ENCODE measurements at places on chromosomes 4 and X.

DNA sequence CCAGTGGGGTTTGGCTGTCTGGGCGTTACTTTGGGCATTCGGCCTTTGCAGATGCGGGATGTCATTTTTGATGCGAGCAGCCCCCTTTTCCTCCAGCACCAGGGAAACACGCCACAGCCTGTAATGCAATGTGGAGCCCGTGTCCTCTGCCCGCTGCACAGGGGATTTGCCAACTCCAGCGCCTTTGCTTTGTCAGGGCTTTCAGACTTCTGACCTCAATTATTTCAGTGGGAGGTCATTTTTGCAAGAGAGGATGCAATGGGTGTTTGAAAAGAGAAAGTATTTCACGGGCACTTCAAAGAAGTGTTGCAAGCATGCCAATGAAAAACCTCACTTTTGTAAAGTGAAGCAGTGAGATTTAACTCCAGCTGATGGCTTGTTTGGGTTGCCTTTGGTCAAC is 11.5 kb downstream of the CLCN4 start:
- no peak overlapping the region for H3K4me3 ChIP-seq
- H3K27ac ChIP-seq: no peak overlapping the region
- peaks cover 6% of the 10 kb centered on the region for H3K27me3 ChIP-seq
- no peak for DNase-seq
- peaks cover 11% of the 10 kb centered on the region for H3K4me1 ChIP-seq
- H3K36me3 ChIP-seq: no peaks in the 10 kb centered on the region

DNA sequence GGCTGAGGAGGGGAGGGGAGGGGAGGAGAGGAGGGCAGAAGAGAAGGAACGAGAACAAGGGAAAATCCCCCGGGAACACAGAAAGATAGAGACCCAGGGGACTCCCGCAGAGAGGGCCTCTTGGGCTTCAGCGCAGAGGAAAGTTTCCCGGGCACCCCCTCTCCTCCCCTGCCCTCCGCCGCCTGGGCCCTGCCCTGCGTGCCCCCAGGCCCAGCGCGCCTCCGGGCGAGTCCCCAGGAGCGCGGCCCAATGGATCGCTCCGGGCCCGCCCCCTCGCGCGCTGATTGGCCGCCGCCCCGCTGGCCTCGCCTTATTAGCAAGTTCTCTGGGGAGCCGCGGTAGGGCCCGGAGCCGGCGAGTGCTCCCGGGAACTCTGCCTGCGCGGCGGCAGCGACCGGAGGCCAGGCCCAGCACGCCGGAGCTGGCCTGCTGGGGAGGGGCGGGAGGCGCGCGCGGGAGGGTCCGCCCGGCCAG is at the start of gene MSX1:
TSS of gene MSX1 (plus strand) at position 341 of the 474 bp plus-strand sequence. CDS start 235 bp downstream, outside the sequence.
- H3K4me1 ChIP-seq: peaks cover 9% of the 10 kb centered on the region
- no peaks in the 10 kb centered on the region for H3K36me3 ChIP-seq
- peaks cover 75% of the 10 kb centered on the region for H3K27me3 ChIP-seq
- no peak within 1 kb of the TSS for H3K27ac ChIP-seq
- H3K4me3 ChIP-seq: peak within 1 kb of the TSS; percentile 60

GRCh38 chr4:21845663-21846062 is 102.9 kb downstream of the KCNIP4 start:
- H3K4me1 ChIP-seq: no peaks in the 10 kb centered on the region
- no peaks in the 10 kb centered on the region for H3K36me3 ChIP-seq
- no peak overlapping the region for H3K4me3 ChIP-seq
- no peaks in the 10 kb centered on the region for H3K27me3 ChIP-seq
- H3K27ac ChIP-seq: no peak overlapping the region

DNA sequence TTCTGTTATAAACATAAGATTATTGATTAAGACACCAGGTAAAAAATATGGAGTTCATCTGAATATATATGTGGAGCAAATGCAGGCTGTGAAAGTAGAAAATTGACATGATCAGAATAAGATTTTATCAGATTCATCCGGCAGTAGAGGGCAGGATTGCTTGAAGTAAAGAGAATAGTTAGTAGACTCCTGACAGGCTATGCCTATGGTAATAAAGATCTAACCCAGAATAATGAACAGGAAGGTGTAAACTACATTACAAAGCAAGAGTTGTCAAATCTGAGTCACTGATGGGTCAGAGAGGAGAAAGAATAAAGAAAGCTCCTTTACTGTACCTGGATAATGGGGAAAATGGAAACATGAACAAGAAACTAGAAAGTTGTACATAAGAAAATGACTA is 20.8 kb upstream of the TMEM184C start:
- no peak overlapping the region for H3K27ac ChIP-seq
- H3K36me3 ChIP-seq: no peaks in the 10 kb centered on the region
- H3K4me3 ChIP-seq: no peak overlapping the region
- DNase-seq: no peak
- H3K27me3 ChIP-seq: peaks cover 10% of the 10 kb centered on the region
- H3K4me1 ChIP-seq: no peaks in the 10 kb centered on the region

DNA sequence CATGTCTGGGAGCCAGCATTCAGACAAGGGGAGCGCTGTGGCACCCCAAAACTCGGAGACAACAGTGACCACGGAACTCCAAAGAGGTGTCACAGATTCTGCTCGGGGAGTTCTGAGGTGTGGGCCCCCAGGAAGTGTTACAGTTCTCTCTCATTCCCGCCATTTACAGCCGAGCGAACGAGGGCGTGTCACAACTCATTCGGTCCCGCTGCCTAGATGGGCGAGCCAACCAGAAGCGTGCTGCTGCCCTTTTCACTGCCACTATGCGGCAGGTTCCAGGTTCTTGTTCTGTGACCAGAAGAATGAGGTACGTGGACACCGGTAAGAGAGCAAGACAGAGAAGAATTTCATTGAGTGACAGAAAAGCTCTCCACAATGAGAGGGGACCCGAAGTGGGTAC is 1370.6 kb upstream of the AGA start:
- no peak for DNase-seq
- no peaks in the 10 kb centered on the region for H3K4me1 ChIP-seq
- no peaks in the 10 kb centered on the region for H3K27me3 ChIP-seq
- no peaks in the 10 kb centered on the region for H3K36me3 ChIP-seq

GRCh38 chr4:2934077-2934812 is 29.0 kb downstream of the NOP14 start:
- H3K4me3 ChIP-seq: peak overlapping the region; percentile 87
- H3K27ac ChIP-seq: peak overlapping the region; percentile 49
- peaks cover 41% of the 10 kb centered on the region for H3K4me1 ChIP-seq

GRCh38 chr4:5979981-5980380 is 38.2 kb downstream of the C4orf50 start:
- DNase-seq: no peak
- no peaks in the 10 kb centered on the region for H3K36me3 ChIP-seq
- no peak overlapping the region for H3K4me3 ChIP-seq
- H3K4me1 ChIP-seq: no peaks in the 10 kb centered on the region
- no peak overlapping the region for H3K27ac ChIP-seq

DNA sequence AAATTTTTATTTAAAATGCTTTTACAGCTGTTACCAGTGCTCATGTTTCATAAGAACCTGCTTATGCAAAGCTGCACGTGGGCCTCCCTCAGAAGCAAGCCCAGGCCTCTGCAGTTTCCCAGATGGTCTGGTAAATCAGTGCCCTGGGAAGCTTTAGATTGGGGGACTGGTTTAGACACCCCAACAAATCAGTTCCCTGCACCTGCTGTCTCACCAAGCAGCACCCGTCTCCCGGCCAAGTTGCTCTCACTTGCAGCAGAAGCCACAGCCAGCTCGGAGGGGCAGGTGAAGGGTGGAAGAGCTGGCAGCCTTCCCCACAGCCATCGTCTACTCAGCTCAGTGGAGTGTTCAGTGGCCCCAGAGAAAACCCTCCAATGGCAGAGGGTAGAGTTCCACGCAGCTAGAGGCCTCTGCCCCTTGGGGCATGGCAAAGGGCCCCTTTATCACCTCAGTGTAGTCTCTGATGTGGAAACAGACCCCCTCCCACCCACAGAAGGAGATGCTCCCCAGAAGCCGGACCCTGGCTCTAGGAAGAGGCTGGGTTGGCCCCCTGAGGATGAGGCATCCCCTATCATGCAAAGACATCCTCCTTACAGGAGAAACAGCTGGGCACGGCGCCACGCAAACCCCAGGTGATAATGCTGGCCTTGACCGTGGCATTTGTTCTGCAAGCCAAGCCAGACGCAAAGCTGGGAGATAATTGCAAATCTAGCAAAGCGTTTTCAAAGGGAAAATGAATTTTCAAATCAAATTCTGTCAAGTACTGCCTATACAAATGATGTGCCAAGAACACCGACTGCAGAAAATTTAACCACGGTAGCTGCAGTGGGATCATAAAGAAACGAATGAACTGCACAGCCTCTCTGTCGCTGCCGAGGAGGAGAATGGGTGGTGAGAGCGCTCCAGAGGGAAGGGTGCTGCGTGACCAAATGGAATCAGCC is 51.9 kb downstream of the ZFYVE28 start:
- H3K27me3 ChIP-seq: no peaks in the 10 kb centered on the region
- H3K36me3 ChIP-seq: peaks cover 3% of the 10 kb centered on the region
- H3K27ac ChIP-seq: no peak overlapping the region
- H3K4me1 ChIP-seq: no peaks in the 10 kb centered on the region
- no peak overlapping the region for H3K4me3 ChIP-seq
- DNase-seq: no peak

- no peak for DNase-seq
- H3K4me1 ChIP-seq: peaks cover 3% of the 10 kb centered on the region
- H3K4me3 ChIP-seq: no peak overlapping the region
- H3K27me3 ChIP-seq: no peaks in the 10 kb centered on the region
- H3K27ac ChIP-seq: no peak overlapping the region
- peaks cover 59% of the 10 kb centered on the region for H3K36me3 ChIP-seq
Observed at GRCh38 chr4:48858130-48858529, 27.2 kb downstream of the OCIAD1 start.

DNA sequence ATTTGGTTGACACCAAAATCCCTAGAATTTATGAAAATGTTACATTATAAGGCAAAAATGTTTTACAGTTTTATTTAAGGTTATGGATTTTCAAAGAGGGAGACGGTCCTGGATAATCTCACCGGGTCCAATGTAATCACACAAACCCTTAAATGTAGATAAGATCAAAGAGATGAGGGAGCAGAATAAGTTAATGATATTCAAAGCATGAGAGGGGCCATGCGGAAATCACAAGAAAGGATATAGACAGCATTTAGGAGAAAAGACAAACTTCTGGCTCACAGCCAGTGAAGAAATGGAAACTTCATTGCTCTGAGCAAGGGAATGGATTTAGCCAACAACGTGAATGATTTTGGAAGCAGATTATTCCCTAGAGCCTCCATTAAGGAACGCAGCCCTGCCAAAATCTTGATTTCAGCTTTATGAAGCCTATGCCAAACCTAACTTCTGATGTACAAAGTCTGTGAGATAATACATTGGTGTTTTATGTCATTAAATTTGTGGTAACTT is 684.4 kb upstream of the GNPDA2 start:
- H3K4me3 ChIP-seq: no peak overlapping the region
- DNase-seq: no peak
- H3K36me3 ChIP-seq: no peaks in the 10 kb centered on the region
- H3K4me1 ChIP-seq: no peaks in the 10 kb centered on the region

GRCh38 chr4:6267573-6267972 is 2.1 kb upstream of the WFS1 start:
- no peak for DNase-seq
- H3K4me1 ChIP-seq: peaks cover 21% of the 10 kb centered on the region
- H3K27ac ChIP-seq: no peak overlapping the region
- no peak overlapping the region for H3K4me3 ChIP-seq

GRCh38 chrX:37818031-37818430 is 29.3 kb downstream of the DYNLT3 start:
- peaks cover 5% of the 10 kb centered on the region for H3K27me3 ChIP-seq
- no peak for DNase-seq
- H3K27ac ChIP-seq: no peak overlapping the region
- no peak overlapping the region for H3K4me3 ChIP-seq

- H3K4me1 ChIP-seq: peaks cover 45% of the 10 kb centered on the region
- DNase-seq: no peak
- H3K27me3 ChIP-seq: no peaks in the 10 kb centered on the region
- H3K4me3 ChIP-seq: no peak overlapping the region
- H3K36me3 ChIP-seq: peaks cover 34% of the 10 kb centered on the region
Observed at GRCh38 chr4:87060957-87061356, 126.1 kb downstream of the AFF1 start.

DNA sequence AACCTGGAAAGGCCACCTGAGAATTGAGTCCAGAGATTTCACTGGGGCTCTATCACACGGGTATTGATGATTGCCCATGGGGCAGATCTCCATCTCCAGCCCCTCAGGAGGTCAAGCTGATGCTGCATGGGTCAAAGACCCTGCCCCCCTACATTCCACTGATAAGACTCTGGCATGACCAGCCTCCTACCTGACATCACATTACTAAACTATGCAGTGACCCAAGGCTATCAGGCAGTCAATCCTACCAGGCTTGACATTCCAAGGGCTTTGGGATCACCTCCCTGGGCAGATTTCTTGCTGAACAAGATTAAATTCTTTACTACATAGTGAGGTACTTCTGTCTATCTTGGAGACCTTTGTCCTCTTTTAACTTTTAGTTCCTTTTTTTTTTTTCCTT is 192.7 kb upstream of the STS start:
- no peak overlapping the region for H3K27ac ChIP-seq
- no peaks in the 10 kb centered on the region for H3K36me3 ChIP-seq
- H3K27me3 ChIP-seq: no peaks in the 10 kb centered on the region
- DNase-seq: no peak
- no peak overlapping the region for H3K4me3 ChIP-seq
- H3K4me1 ChIP-seq: no peaks in the 10 kb centered on the region

DNA sequence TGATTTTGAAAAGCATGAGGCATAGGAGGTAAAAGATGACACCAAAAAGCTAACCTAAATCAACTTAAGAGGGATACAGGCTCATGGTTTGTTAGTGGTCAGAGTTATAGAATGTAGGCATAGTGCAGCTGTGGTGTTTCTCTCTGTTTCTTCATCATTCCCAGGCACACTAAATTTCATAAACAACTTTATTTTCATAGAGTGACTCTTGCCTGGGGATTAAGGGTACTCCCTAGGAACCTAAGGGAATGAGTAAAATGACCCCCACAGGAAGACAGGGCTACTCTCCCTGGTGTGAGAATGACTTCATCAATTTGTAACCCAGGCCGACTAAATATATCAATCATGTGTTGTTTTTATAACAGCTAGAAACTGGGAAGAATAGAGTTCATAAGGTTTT is 11.1 kb downstream of the FABP2 start:
- H3K36me3 ChIP-seq: no peaks in the 10 kb centered on the region
- no peak overlapping the region for H3K27ac ChIP-seq
- DNase-seq: no peak
- H3K4me3 ChIP-seq: no peak overlapping the region
- peaks cover 38% of the 10 kb centered on the region for H3K27me3 ChIP-seq

GRCh38 chr4:93649828-93650227 is 178.7 kb upstream of the ATOH1 start:
- H3K27ac ChIP-seq: no peak overlapping the region
- no peaks in the 10 kb centered on the region for H3K36me3 ChIP-seq
- H3K4me3 ChIP-seq: no peak overlapping the region
- no peaks in the 10 kb centered on the region for H3K4me1 ChIP-seq

GRCh38 chr4:137502339-137503129 is 29.8 kb downstream of the PCDH18 start:
- no peak overlapping the region for H3K4me3 ChIP-seq
- H3K36me3 ChIP-seq: no peaks in the 10 kb centered on the region
- no peaks in the 10 kb centered on the region for H3K4me1 ChIP-seq
- no peak overlapping the region for H3K27ac ChIP-seq
- DNase-seq: no peak

Data from activated T-helper 2 cell treated with anti-CD3 and anti-CD28 coated beads, Interferon-gamma antibody, Interleukin-2, Interleukin-4, amounts not matched to agents 10 μg/mL and 5 μg/mL and 100 μg/mL, durations not matched to agents 14 hours and 24 hours and 36 hours (primary cell).